AG08395 (cell line): ENCODE measurements at places on chromosomes 1 and 21.

DNA sequence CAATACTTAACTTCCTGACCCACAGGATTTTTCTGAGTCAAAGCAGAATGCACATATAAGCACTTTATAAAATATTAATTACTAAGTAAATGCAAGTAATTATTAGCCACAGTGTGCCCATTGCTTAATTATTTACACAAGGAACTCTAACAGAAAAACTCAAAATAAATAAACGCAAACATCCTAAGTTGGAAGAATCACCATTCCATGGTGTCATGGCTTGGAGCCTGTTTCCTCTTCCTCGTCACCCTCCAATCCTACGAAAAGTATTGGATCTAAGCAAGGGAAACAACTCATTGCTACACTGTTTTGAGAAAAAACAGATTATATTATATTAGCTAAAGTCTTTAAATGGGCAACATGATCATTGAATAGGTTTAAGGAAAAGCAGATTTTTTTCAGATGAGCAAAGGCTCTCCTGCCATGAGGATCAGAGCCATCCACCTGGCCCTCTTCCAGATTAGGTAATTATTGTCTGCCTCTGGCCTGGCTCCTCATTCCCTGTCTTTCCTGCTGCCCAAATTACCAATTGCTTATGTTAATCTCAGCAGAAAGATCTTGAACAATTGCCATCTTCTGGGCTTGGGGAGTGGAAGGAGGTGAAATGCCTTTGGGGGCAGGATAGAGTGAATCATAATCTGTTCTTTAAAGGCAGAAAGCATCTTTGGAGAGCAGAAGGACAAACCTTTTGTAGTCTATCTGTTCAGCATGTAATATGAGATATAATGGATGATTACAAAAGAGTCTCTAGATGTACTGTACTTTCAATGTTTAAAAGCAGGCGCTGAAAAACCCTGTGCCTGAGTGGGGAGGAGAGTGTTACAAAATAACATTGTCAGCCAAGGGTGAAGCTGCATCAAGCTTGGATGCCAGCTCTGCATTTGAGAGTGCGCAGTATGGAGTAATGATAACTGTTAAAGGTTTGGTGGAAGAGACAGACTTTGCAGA, 121.2 kb downstream of the DUSP10 start:
- peak; percentile 6 for DNase-seq

GRCh38 chr1:22096463-22096862, 44.0 kb downstream of the CDC42 start:
- no peak for DNase-seq

- DNase-seq, result no peak
These were observed 28.5 kb downstream of the WNT4 start for GRCh38 chr1:22114083-22115012.

DNA sequence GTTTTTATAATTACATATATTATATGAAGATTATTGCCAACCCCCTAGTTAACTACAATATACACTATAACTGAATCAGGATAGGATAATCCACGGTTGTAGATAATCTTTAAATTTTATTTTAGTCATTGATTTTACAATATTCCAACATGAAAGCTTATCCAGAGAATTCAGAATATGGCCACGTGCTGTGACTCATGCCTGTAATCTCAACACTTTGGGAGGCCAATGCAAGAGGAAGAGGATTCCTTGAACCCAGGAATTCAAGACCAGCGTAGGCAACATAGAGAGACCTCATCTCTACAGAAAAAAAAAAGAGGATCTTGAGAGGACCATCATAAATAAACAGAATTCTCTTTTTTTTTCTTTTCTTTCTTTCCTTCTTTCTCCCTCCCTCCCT, 119.6 kb upstream of the CACYBP start:
- DNase-seq, result no peak

DNA sequence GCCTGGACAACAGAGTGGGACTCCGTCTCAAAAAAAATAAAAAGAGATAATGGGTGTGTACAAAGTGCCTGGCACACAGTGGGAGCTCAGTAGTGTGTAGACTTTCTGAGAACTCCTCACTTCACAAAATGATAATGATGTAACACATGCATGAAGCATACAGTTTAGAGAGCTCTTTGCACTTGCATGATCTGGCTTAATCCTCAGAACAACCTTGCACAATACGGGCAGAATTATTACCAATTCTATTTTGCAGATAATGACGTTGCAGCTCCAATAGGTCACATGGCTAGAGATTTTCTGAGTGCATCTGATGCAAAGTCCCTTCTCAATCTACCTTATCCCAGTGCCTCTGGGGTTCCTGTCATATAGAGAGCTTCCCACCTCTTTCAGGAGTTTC, 71.4 kb downstream of the CD247 start:
- no peak for DNase-seq
